ENCODE measurements at places on chromosomes 3 and 15.

- DNase-seq, result no peak
Measured at GRCh38 chr3:185912512-185912911, 25.3 kb downstream of the TRA2B start.

- no peak for DNase-seq
Measured at GRCh38 chr15:22891426-22892210, 53.2 kb downstream of the NIPA2 start.

DNA sequence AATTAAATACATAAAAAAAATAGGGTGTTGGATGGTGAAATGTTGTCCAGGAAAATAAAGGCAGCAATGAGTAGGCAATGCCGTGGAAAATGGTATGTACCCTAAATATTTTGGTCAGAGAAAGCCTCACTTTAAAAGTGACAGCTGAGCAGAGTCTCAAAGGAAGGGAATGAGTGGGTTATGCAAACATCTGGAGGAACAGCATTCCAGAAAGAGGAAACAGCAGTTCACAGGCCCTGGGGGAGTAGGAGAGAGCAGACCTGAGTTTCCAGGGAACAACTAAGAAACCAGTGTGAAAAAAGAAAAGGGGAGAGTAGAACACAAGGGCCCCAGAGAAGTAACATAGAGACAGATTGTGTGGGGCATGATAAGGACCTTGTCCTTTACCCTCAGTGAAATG is 230.0 kb upstream of the CNTN3 start:
- no peak for DNase-seq

DNA sequence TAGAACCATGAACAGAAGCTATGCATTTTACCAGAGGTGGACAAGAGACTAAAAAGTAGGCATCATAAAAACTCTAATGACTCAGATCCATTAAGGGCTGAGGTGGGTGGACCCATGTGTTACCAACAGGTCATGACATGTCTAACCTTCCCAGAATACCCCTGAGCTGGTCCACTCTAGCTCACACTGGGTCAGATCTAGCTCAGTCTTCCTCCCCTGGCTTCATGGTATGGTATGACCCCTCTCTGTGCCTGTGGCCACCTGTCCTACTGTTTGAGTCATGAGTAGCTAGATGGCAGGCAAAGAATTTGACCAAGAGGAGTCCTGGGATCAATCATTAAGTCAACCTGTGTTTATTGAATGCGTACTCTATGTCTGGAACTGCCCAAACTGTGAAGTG is 340.4 kb downstream of the EPHB1 start:
- no peak for DNase-seq

DNA sequence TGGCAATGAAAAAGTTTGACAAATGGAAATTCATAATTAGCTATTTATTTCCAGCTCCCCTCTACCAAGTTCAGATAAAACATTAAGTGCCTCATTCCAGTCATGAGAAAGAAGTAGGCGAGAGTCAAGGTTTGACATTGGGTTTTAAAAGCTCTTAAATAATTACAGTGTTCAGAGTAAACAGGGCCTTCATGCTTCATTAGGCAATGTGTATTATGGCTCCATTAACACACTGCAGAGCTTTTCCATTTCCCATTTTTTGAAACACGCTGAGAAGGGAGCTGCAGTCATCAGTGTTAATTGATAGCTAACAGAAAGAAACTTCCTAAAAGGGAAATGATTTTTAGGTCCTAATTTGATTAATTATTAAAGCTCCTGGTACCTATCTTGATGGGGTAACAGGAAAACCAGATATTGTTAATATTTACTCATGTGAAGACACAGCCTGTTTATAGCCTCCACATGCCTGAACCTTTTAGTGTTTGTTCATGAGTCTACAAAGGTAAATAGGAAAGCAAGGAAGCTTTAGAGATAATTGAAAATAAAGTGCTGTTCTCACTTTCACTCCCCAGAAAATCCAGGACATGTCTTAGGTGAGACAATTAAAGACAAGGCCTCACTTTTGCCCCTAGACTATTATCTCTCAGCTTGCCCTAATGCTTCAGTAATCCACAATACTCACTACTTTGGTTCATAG is 28.7 kb downstream of the SST start:
- DNase-seq, result no peak

DNA sequence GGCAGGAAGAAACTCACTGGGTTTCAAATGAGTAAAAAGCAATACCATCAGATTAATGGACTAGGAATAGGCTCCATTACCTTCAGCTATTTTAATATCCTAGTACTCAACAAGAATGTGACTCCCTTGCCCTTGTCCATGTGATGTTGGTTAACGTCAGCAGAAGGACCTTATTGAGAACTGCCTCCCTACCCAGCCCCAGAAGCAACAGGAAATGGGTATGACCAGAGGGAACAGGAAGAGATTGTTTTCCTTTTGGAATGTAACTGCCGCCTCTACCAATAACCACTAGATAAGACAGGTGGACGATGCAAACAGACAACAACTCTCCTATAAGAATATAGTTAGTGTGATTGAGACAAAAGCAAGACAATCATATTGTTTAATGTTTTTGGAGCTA is 10.4 kb upstream of the MME start:
- no peak for DNase-seq

DNA sequence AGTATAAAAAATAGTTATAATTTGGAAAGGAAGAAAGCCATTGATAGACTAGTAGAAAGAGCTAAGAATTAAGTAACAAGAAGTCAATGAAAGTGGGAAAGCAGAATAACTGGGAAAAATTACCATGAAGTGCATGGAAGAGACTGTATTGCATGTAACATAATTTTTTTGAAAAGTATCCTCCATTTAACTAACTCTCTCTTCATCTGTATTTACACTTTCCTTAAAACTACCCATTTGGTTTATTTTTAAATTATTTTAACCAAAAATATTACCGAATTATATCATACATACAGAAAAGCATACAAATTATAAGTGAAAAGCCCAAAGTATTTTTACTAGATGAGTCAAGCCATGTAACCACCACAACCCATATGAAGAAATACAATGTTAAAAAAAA is 1009.9 kb upstream of the SEMA6D start:
- no peak for DNase-seq

- no peak for DNase-seq
Measured at GRCh38 chr15:38050529-38051448, 116.3 kb downstream of the TMCO5A start.

DNA sequence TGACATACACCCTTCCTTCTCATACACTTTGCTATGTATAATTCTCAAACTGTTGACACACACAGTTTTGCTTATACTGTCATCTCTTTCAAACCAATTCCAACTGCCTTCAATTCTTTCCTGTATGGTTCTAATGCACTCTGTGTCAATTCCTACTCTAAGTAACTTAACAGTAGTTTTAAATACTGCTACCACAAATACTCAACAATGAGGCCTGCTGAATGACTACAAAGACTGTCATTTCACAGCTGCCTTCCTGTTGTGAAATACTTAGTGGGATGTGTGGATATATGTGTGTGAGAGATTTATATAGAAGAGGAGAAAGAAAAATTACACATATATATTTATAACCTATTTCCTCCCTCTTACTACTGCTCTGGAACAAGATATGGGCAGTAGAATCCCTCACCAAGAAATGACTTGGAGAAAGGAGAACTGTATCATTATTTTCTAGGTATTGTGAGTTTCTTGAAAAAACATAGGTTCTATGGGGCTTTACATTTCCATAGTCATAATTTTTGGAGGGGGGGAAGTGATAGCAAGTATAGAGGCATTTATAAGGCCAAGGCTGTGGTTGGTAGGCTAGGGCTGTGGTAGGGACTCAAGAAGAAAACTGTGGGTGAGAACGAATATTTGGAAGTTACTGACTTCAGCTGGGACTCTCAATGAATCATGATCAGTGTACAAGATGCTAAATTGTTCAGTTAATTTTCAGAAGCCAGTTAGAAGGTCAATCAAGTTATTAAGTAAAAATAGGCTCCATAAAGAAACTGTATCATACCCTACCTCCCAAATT is 88.7 kb downstream of the ANKRD28 start:
- DNase-seq, result no peak

DNA sequence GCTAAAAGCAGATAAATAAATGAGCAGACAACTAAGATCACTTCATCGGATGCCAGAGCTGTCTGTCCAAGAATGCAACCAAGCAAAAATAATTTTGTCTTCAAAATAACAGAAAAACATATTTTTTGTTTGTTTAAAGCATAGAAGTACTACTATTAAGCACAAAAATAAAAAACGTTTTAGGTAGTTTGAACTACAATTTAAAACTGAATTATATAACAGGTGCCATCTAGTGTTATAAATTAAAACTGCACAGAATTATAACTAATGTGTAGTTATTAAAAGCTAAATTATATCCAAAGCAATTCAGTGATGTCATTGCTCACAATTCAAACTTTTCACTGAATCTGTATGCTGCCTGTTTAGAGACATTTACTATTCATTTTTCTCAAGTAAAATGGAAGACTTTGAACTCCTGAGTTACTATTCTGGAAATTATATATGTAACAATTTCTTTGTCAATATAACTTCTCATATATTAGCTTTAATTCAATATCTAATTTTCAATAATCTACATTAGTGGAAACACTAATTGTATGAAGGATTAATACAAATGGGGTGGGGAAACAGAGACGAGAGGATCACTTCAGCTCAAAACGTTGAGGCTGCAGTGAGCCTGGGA is 29.5 kb downstream of the LINS1 start:
- no peak for DNase-seq

DNA sequence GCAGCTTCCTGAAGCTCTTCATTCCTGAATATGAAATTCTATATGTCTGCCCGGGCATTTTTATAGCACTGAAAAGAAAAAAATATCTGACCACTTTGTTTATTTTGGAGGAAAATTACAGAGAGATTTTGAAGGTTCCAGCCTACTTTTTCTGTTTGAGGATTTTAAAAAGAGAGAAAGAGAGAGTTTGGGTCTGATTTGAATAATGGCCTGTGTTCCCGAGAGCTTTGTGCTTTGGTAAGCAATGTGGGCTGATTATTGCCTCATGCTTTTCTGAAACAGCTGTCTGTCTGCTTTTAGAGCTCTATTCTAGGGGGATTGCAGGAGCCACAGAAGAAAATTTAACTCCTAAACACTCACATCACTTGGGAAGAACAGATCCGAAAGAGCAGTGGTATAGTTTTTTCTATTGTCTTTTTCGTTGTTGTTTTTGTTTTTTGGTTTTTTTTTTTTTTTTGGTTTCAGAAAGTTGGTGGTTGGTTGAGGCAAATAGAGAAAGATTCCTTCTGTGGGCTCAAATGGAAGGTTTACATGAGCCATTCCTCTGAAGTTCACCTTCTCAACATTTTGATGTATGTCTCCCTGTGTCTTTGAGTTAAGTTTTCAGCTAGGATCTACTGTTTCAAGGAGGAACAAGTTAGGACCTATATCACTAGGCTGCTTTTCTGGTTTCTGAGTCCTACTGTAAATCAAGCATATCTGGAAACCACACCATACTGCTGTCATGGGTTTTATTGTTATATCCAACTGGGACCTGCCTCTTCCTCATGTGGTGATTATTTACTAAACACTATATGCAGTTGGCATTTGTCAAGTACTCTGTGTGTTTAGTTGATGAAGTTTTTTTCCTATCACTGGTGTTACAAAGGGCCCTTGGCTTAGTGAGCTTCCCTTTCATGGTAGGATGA is 178.9 kb downstream of the KCNMB2 start:
- no peak for DNase-seq

GRCh38 chr3:43054754-43055153 is 51.1 kb downstream of the POMGNT2 start:
- DNase-seq, result peak; percentile 12

GRCh38 chr15:98425173-98425572 is 223.2 kb upstream of the IGF1R start:
- DNase-seq, result no peak

GRCh38 chr3:34035775-34036174 is 237.3 kb downstream of the PDCD6IP start:
- DNase-seq, result no peak

GRCh38 chr3:135009014-135009413 is 214.0 kb downstream of the EPHB1 start:
- no peak for DNase-seq

- DNase-seq, result no peak
Measured at GRCh38 chr3:81242871-81243270, 518.6 kb downstream of the GBE1 start.

GRCh38 chr15:78225783-78226541 is 8.4 kb downstream of the ACSBG1 start:
- DNase-seq, result no peak

GRCh38 chr15:57676585-57676984 is 29.9 kb upstream of the POLR2M start:
- no peak for DNase-seq

GRCh38 chr3:71066849-71067261 is 516.7 kb downstream of the FOXP1 start:
- DNase-seq, result peak; percentile 39

DNA sequence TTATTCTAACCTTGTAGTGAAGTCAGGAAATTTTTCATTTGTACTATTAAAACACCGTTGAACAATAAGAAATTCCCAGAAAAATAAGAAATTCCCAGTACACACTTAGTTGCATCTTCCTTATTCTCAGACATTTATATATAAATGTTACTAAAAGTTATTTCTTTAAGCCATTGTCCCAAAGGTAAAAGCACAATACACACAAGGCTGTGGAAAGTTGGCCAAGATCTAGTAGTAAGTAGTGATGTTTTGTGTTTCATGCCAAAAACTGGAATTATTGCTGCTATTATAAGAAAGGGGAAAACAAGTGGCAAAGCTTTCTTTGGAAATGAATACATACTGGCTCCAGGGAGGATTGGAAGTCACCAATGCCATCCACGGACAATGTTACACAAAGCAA is 802.5 kb upstream of the DPPA4 start:
- no peak for DNase-seq

DNA sequence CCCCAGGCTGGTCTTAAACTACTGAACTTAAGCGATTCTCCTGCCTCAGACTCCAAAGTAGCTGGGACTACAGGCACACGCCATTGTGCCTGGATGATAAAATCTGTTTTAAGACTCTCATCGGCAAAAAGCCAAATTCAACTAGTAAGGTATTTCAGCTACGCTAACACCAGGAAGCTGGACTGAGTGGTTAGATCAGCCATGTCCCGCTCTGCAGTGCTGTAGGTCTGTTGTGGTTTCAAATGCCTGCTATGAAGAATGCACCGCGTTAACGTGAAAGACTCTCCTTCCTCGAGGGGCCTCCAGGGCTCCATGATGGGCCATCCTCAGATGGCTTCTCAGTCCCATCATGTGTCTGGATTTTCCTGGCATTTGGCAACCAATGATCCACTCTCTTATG is 70.2 kb downstream of the PCOLCE2 start:
- no peak for DNase-seq

DNA sequence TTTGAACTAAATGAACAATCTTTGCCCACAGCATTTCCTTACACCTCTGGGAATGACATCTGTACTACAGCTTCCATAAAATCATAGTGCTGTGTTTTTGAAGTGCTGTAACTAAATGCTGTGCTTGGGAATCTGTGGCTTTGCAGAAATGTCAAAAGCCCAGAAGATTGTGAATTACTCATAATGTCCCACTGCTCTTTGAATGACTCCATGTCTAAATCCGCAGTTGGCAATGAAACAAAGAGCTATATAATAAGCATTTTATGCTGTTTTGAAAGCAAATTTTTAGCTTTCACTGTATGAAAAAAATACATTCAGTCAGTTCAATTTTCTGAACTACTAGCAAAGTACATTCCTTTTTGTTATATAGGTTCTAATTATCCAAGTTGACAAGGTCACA is 88.6 kb upstream of the ADAMTS17 start:
- DNase-seq, result no peak
